ENCODE measurements at places on chromosomes 13 and 19.

- DNase-seq: no peak
These were observed 316.2 kb downstream of the ENOX1 start for GRCh38 chr13:43470610-43471009.

DNA sequence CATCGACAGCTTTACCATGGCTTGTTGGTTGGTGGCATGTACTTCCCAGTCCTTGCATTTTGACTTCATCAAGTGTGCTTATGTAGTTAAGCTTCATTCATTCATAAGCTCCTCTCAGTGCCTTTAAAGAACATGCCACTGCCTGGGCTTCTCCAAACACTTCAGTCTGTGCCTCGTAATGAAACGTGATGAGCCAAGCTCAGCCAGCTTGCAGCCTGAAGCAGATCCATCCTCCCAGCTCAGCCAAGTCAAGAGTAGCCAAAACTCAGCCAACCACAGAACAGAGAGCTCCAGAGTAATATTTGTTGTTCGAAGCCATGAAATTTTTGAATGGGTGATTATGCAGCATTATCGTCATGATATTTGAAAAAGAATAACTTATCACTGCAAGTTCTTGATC, 989.7 kb downstream of the EFNB2 start:
- no peak for DNase-seq

- DNase-seq: no peak
These were observed 2.9 kb downstream of the TGFB1 start for GRCh38 chr19:41350735-41351338.

DNA sequence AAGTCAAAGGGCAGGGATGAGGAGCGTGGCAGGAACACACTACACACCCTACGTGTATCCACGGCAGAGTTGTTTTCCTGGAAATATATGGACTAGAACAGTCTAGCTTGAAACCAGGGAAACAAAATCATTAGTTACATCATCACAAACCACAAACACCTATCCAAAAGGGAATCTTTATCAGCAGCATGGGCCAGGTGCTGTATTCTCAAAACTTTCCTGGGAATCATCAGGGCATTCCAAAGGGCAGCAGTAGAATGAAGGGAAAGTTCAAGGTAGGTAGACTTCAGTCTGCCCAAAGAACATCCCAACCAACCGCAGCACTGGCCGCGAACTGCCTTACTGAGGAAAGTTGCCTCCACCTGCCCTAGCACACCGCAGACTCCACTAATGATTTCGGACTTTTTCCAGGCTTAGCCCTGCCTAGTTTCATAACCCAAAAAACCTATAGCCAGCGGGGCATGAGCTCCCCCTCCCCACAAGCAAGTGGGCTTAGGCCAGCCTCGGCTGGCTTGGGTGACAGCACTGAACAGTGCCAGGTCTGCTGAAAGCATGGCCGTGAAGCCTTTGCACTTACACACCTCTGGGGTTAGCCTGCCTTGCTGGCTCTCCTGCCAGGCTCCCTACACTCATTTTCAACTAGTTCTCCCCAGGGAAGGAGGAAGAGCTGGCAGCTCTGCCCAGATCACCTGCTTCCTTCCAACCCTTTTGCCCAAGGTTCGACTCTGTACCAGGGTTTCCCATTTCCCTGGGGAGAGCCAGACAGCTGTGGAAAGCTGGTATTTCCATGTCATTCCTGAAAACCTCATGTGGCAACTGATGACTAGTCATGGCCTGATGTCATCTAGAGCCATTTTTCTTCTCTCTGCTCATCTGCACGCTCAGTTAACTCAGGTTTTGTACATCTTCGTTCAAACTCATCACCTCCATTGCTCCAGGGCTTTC, 77.3 kb upstream of the UBAC2 start:
- DNase-seq: no peak

DNA sequence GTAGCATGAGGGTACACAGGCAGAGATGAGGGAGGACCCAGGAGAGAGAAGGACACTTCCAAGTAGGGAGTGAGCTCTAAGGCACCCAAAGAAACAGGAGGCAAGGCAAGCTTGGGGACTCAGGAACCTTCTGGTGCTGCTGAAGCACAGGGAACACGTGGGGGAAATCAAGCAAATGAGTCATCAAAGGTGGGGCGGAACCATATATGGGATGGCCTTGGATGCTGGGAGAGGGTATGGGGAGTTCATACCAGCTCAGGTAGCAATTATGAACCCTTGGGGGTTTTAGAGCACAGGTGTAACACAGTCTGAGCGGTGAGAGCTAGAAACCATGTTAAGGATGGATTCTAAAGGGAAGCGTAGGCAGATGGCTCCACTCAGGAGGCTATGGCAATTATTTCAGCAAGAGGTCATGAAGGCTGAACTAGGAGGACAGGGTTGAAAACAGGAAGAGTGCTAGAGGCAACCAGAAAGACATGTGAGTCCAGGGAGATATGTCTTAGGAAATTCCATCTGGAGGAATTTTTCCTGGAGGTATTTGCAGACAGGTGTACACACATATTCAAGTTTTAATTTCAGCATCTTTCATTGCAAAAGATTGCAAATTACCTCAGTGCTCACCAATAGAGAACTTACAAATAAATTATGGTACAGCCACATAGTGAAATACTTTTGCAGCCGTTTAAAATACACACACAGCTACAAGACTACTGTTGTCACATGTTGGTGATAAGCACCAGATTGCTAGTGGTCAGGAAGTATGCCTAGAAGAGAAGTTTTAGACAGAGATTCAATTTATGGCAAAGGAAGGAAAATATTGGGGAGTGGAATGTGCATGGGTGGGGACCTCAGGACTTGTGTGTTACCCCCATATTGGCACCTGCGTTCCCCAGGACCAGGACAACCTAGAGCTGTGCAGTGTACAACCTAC, 77.0 kb downstream of the STARD13 start:
- DNase-seq: no peak

- no peak for DNase-seq
These were observed 141.0 kb downstream of the AKAP11 start for GRCh38 chr13:42412812-42413483.

GRCh38 chr19:20472854-20473253, 92.7 kb downstream of the ZNF737 start:
- DNase-seq: no peak

DNA sequence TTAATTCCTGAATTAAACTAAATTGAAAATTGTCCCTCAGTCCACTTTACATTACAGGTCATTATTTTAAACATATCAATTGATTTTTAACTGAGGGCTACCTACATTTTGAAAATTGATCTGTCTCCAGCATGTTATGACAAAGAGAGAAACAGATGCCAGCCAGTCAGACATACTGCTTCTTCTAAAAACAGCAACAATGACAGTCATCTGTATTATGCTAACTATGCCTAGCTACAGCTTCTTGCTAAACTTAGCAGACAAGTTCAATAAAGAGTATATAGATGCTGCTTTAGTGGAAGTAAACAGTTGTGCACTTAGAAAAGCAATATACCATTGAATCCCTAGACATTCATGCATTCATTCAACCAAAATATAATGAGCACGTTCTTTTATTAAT, 48.6 kb upstream of the EEF1AKMT1 start:
- no peak for DNase-seq

- DNase-seq: no peak
These were observed 26.5 kb downstream of the FAM216B start for GRCh38 chr13:42807866-42808265.

DNA sequence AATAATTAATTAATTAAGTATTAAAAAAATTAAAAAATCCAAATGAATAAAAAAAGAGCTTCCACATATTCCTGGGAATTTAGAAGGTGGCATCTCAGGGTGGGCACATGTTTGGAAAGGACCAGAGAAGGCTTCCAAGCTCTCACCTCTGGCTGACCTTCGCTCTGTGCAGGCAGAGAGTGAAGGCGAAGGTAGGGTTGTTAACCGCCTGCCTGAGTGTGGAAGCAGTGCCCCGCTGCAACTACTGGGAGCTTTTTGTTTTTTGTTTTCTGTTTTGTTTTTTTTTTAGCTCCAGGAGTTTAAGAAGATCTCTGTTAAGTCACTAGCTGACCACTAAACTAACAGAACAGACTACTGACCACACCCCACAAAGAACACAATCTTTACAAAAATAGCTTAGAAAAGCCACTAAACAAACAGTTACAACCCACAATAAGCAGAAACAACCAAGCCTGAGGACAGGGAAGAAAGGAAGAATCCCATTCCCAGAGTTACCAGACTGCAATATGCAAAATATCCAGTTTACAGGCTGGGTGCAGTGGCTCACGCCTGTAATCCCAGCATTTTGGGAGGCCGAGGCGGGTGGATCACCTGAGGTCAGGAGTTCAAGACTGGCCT, 11.4 kb downstream of the ZNF541 start:
- no peak for DNase-seq

DNA sequence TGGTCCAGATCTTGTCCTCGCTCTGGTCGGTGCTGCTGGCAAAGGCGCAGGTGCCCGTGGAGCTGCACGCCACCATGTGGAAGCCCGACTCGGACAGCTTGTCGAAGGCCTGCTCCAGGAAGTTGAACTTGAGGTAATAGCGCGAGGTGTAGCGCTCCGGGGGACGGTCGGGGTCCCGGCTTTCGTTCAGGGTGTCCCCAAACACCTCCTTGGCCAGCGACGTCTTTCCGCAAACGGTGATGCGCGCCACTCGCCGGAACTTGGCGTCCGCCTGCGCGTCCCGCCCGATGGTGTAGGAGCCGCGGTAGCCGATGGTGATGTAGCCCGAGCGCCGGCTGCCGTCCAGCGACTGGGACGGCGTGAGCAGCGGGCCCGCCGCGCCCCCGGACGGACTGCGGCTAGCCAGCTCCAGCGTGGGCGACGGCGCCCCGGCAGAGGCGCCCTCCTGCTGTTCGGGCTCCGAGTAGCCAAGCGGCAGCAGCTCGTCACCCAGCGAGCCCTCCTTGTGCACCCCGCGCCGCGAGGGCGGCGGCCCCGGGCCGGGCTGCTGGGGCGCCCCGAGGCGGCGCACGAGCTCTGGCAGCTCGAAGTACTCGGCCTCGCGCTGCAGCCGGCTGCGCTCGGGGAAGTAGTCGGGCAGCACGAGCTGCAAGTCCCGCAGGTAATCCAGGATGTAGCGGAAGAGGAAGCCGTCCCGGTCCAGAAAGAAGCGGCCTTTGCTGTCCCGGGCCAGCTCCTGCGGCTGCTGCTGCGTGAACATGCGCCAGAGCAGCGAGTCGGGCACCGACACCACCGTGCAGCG, 801 bp downstream of the KCTD12 start:
- no peak for DNase-seq

GRCh38 chr13:111262715-111263114, 57.7 kb upstream of the TEX29 start:
- no peak for DNase-seq

DNA sequence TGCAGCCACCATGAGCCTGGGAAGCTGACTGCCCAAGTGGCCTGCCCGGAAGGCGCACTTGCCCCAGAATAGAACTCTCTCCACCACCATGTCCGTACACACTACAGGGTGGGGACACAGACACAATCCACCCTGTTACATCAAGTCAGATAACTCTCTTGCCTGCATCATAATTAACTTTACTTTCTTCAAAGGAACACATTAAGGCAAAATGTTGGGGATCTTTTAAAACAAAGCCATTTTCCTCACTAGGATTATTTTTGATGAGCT, 23.3 kb upstream of the VSTM2B start:
- DNase-seq: no peak

- no peak for DNase-seq
These were observed 27.1 kb downstream of the ATP11A start for GRCh38 chr13:112716841-112717520.

DNA sequence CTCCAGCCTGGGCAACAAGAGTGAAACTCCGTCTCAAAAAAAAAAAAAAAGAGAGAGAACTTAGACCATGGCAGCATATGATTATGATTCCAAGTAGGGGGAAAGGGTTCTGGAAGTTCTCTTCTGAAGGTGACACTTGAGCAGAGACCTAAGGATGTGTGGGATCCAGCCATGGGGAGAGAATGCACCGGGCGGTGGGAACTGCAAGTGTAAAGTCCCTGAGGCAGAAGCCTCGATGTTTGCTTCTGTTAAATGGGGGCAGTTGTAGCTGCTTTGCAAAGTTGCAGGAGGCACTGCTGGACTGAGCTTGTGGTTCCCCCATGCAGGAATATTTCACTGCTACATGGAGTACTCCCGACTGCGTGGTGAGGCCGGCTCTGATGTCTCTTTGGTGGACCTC, 9.1 kb downstream of the SLC44A2 start:
- DNase-seq: no peak

GRCh38 chr19:43901395-43902390, 33.4 kb downstream of the ZNF45 start:
- DNase-seq: no peak

DNA sequence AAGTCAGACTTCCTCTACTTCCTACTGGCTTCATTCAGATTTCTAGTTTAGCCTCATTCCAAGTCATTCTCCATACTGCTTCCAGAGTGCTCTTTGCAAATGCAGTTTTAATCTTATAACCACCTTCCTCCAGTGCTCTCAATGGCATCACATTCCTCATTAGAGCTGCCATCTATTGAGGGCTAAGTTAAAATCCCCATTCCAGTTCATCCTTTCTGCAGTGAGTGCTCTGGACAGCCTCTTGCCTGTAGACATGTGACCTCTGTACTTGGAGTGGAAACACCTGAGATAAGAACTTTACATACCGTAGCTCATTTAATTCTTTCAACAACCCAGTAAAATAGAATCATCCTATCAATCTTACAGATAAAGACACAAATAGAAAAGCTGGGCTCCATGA, 57.9 kb upstream of the MAB21L1 start:
- no peak for DNase-seq

DNA sequence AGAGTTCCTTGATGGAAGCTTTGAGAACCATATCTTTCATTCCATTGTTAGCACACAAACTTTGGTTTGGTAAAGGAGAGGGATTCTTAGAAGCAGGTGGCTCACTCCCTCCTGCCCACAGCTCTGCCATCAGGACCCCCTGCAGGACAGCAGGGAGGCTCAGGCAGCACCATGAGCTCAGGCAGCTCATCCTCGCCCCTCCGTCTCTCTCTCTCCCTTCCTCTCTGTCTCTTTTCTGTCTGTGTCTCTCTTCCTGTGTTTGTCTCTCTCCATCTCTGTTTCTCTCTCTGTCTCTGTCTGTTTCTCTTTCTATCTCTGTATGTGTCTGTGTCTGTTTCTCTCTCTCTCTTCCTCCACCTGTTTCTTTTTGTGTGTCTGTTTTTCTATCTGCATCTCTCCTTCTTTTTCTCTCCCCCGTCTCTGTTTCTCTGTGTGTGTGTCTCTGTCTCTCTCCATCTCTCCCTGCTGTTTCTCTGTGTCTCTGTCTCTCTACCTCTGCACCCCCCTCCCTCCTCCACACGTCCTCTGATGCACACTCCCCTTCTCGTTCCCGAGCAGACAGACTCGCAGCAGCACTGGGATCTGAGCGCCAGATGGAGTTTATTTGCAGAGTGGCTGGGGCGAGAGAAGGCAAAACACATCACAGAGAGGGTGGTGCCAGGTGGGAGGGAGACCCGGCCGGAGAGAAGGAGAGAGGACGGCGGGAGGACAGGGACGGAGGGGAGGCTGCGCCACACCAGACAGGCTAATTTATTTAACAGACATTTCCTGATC, 8.7 kb downstream of the SBK2 start:
- no peak for DNase-seq

GRCh38 chr19:28736528-28736927, 476.4 kb downstream of the UQCRFS1 start:
- no peak for DNase-seq

GRCh38 chr19:7744871-7745650, 2.3 kb downstream of the CD209 start:
- DNase-seq: no peak

GRCh38 chr13:44354884-44355283, 18.7 kb upstream of the SERP2 start:
- DNase-seq: no peak
